ENCODE measurements at places on chromosomes 1 and 21.

DNA sequence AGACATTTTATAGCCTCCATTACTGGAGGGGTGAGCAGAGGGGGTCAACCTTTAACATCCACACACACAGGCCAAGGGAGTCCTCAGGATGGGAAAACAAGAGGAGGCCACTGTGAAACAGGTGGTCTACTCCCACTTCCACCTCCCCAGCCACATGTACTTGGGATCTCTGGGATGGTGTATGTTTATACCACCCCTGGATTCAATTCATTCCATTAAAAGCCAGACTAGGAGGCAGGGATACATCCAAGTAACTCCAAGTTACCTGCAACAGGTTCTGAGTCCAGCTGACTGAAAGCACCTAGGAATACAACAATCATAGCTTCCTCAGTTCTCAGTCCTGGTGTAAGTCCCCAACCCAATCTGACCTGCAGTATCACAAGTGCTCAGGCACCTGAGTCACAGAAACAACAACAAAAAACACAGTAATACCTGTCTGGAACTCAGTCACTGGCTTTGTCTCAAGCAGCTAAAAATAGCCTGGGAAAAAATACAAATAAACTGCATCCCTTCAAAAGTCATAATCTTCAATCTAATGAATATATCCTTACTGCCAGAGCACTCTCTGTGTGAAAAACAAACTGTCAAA lies 9.8 kb downstream of the ERI3 start:
- DNase-seq = peak; percentile 23

GRCh38 chr21:26818906-26819305 lies 26.3 kb downstream of the ADAMTS1 start:
- no peak for DNase-seq

- DNase-seq = no peak
Observed at GRCh38 chr1:22888320-22889075, 84.2 kb downstream of the LACTBL1 start.

DNA sequence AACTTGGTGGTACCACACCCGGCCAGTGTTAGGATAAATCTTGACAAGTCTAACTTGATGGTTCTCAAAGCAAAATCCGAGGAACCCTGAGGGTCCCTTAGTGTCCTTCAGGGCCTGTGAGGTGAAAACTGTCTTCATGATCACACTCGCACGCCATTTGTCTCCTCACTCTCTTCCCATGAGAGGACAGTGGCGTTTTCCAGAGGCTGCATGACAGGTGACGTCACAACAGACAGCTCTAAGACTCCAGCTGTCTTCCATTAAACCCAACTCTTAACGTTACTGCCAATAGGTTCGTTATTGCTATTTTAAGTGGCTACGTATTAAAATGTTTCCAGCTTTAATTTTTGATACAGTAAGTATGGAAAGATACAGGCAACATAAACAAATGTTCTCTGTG lies 13.8 kb downstream of the CFAP74 start:
- DNase-seq = no peak

GRCh38 chr1:81179242-81179641 lies 621.5 kb upstream of the ADGRL2 start:
- no peak for DNase-seq

DNA sequence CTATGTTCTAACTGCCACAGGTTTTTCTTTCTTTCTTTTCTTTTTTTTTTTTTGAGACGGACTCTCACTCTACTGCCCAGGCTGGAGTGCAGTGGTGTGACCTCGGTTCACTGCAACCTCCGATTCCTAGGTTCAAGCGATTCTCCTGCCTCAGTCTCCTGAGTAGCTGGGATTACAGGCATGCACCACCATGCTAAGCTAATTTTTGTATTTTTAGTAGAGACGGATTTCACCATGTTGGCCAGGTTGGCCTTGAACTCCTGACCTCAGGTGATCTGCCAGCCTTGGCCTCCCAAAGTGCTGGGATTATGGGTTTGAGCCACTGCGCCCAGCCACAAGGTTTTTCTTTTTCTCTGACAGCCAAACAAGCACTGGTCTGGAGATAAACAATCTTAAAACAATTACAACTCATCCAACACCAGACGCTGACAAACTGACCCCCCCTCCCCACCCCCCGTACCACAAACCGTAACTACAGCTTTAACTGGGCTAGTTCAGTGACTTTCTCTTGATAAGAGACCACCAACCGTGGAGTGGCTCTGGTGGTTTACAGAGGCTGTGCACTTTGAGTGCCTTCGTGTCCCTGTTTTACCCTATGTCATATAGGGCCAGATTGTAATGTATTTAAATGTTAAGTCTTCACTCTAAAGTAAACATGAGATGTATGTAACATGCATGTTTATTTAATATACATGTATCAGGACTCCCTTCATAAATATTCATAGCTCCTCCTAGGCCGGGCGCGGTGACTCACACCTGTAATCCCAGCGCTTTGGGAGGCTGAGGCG lies 19.5 kb upstream of the PUM1 start:
- no peak for DNase-seq

GRCh38 chr1:38213646-38214434 lies 167.2 kb upstream of the POU3F1 start:
- DNase-seq = no peak

DNA sequence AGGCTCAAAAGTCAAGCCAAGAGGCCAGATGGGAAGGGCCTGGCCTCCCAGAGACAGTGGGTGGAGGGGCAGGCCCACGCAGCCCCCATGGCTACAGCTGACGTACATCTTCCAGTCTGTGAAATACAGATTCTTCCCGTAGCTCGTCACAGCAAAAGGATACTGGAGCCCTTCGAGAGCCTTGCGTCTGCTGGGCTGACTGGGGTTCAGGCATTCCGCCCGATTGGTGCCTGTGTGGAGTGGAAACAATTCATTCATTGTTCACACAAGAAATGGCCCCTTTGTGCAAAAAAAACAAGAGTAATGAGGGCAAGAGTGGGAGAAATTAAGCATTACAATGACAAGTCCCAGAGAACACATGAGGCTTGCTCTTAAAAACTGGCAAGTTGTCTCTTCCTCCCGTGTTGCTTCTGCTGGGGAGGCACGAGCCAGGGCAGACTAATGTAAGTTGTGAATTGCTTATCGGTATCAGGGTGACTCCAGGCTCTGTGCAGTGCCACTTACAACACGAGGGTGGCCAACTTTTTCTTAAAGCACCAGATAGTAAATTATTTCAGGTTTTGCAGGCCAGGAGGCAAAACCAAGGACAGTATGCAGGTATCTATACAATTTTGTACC lies 85.1 kb downstream of the NID1 start:
- no peak for DNase-seq

DNA sequence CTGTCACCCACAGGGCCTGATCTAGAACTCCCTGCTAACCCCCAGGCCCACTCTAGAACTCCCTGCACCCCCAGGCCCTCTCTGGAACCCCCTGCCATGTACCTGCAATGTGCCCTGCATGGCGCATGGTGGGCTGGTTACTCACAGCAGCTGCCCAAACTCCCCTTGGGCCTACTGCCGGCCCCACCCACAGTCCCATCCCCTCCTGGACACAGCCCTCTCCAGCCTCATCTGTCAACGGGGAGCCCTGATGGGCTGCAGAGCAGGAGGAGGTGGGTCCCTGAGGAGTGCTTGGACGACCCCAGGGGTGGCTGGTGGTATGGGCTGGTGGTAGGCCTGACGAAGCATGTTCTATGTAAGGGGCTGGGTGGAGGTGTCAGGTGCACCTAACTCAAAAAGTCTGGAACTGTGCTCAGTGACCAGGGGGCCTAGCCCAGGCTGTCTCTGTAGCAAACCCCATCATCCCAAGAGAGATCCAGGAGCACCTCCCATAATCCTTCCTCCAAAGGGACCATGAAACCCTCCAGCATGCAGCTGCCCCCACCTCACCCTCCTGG lies 19.0 kb upstream of the PRSS38 start:
- DNase-seq = no peak

- DNase-seq = no peak
Observed at GRCh38 chr1:7489586-7489985, 281.5 kb upstream of the VAMP3 start.

DNA sequence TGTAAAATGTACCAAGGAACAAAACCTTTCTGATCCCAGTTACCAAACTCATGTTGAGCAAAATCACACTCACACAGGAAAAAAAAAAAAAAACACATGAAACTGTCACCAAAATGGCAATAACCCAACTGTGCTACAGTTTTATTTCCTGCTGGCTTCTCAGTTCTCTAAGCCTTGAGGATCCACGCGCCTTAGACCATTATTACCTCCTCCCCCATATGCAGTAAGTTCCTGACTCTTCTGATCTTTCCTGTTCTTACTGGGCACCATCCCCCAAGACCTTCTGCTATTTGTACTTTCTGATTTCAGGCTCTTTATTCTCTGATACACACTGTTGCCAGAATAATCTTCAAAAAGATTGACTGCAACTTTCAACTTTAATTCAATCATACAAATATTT lies 79.6 kb downstream of the SLC45A1 start:
- no peak for DNase-seq

GRCh38 chr1:114641377-114641776 lies 28.5 kb downstream of the DENND2C start:
- no peak for DNase-seq

DNA sequence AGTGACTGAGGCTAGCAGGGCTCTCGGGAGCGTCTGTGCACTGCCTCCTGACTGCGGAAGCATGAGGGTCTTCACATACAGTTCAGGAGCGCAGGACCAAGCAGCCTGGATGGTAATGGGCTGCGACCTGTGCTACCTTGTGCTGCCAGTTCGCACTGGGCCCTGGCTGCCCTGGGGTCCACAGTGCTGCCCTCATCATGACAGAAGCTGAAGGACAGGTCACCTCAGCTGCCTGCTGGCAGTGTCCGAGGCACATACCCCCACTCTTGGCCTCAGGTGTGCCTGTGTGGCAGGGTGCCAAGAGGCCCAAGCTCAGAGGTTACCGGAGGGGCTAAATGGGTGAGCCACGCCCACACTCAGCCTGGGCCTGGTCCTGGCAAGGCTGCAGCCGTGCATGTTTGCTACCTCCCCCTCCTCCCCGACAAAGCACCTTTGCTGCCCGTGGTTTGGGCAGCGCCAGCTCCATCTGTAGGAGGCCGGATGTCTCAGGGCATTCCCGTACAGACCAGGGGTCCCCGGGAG lies 4.4 kb downstream of the JMJD4 start:
- DNase-seq = no peak

DNA sequence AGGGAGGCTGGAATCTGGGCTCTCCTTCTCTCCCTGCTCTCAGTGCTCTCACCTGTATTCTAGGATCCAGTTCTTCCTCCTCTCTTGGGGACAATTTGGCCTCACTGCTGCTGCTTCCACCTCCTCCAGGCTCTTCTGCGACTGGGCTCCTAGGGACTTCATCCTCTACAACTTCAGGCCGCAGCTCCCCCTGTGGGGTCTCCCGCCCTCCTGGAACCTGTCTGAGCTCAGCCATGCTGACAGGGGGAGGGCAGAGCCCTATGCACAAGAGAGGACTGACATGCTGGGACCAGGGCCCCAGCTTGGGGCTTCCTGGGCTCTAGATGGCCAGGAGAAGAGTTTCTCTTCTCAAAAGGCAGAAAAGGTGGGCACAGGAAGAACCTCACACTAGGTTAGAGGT lies 1.0 kb downstream of the SH3BP5L start:
- DNase-seq = no peak

- DNase-seq = no peak
Observed at GRCh38 chr1:192852001-192852947, 43.4 kb downstream of the RGS2 start.

DNA sequence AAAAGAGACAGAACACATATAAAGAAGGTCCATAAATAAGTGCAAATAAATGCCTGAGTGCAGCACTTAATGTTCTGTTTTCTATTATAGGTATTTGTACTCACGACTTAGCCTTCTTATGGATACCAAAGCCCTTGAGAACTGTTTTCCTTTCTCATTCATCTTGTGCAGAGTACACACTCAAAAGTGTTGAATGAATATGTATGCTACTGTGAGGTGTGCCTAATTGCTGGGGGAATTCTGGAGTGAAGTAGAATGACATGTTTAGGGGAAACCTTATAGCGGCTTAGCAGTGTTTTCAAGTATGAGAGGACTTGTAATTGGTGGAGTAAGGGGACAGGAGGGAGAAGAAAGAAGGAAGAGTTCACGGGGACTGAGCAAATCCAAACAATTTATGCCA lies 157.6 kb downstream of the CACNA1E start:
- DNase-seq = no peak

- DNase-seq = no peak
Observed at GRCh38 chr1:115507901-115508300, 133.9 kb upstream of the VANGL1 start.

DNA sequence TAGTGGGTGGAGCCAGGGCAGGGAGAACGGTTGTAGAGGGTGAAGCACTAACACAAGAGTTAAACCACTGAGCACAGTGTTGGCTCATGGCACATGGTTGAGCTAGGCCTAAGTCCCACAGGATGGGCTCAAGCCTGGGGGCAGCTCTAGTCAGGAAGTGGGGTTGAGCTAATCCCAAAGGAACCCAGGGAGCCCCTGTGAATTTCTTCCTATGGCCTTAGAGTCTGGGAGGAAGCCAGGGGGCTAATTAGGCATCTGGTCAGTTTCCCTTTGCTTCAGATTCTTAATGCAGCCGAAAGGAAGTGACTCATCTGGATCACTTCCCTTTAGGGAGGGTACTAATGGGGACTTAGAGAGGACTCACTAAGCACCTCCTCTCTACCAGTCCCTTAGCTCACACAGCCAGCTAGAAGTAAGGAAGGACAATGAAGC lies 10.1 kb downstream of the CFAP45 start:
- no peak for DNase-seq

DNA sequence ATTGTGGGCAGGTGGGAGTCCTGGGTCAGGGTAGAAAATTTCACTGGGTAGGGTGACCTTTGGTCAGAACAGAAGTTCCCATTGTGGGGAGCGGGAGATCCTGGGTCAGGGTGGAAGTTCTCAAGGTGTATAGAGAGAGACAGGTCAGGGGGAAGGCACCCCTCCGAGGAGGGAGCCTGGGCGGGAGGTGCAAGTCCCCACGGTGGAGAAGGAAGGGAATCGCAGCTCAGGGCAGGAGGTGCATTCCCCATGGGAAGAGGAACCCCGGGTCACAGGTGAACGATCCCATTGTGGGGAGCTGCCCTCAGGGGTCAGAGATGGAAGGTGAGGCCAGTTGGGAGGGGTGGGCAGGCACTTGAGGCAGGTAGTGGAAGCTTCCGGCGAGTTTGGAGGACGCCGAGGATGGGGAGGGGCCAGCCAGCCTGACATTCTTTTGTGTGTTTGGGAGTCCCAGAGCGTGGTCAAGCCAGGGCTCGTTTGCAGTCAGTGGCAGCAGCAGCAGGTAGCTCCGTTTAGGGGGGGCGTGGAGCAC lies 637 bp downstream of the LYPLA2 start:
- DNase-seq = no peak

- no peak for DNase-seq
Observed at GRCh38 chr21:29351691-29352090, 53.0 kb downstream of the BACH1 start.

GRCh38 chr21:27695246-27695645 lies 728.4 kb upstream of the ADAMTS5 start:
- no peak for DNase-seq

Data from LNCaP clone FGC (cell line).